ENCODE measurements at places on chromosomes 1 and 21. TPM values are rescaled to one million over a fixed set of nuclear protein-coding genes. Genes with fewer than 3 reads are reported as not detected.

GRCh38 chr1:205810448-205811157 is 2.4 kb downstream of the SLC41A1 start:
- DNase-seq, result no peak

Gene PGBD2
- 7.6 TPM for total RNA-seq

- no peak for DNase-seq
Measured at GRCh38 chr1:177753655-177754054, 216.2 kb downstream of the SEC16B start.

DNA sequence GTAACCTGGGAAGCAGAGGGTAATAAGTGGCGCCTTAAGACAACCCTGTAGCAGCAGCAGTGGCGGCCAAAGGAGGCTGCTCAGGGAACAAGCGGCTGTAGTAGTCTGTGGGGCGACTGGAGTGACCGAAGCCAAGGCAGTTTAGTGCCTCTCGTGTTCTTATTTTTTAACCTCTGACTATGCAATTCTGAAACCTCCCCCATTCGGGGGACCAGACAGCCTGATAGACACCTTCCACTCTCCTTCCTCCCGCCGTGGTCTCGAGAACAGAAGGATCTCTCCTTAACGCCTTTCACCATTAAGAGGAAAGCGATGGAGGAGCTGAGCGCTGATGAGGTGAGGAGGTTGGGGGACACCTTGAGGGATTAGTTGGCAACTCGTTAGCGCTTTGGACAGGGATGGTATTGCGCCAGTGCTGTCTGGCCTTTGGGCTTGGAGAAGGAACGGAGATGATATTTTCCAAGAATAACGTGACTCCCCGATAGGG is 644 bp downstream of the UBE4B start:
- no peak for DNase-seq

DNA sequence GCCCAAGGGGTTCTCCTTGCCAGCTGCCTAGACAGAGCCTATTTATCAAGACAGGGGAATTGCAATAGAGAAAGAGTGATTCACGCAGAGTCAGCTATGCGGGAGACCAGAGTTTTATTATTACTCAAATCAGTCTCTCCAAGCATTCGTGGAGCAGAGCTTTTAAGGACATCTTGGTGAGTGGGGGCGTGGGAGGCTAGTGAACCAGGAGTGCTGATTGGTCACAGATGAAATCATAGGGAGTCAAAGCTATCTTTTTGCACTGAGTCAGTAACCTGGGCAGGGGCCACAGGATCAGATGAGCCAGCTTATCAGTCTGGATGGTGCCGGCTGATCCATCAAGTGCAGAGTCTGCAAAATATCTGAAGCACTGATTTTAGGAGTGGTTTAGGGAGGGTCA is 64.8 kb upstream of the MRPS6 start:
- peak; percentile 86 for DNase-seq

GRCh38 chr1:155698382-155699038 is 9.6 kb downstream of the DAP3 start:
- peak; percentile 70 for DNase-seq

Gene NBPF10
- total RNA-seq, result 3.3 TPM

DNA sequence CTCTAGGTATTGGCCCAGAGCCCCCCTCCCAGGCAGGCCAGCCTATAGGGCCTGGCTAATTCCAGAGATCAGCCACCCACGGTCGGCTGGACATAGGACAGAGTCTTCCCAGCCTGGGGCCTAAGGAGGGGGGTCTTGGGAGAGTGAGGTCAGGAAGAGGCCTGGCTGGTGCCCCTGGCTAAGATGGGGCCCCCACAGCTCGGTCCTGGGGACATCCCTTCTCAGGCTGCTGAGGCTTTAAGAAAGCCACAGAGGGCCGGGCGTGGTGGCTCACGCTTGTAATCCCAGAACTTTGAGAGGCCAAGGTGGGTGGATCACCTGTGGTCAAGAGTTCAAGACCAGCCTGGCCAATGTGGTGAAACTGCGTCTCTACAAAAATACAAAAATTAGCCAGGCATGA is 2.5 kb downstream of the C1orf167 start:
- no peak for DNase-seq

Gene BARHL2
- not detected for total RNA-seq

DNA sequence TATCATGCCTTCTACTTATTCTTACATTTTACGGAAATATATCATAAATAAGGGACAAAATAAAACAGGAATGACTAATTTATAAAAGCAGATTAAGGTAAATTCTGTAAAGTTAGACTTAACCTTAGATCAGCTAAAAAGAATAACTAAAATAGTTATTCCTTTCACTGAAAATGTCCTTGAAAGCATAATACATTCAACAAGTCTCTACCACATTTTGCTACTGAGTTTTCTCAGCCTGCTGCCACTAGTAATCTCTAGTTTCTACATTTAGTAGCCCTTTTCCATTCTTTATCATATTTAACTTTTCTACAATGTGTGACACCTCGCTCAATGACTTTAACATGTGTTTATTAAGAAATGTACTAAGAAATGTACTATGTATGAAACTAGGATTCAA is 89.0 kb downstream of the DENND1B start:
- DNase-seq, result no peak

Gene LZIC
- total RNA-seq, result 36.5 TPM

Gene CFHR1
- 0.23 TPM for total RNA-seq

DNA sequence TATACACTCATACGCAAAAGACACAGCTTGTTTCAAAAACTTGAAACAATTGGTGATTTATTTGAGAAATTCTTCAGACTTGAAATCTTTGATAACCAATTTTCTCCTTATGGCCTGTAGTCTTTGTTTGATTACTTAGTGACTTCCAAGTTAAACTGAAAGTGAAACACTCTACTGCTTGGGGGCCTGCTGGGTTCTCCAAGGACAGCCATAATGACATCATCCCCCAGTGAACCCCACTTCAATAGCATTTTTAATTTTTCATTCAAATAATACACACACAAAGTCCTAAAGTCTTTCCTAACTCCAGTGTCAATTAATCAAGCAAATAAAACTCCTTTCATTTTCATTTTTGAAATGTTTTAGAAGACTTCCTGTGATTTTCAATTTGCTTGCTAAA is 59.2 kb downstream of the KRTAP19-8 start:
- DNase-seq, result no peak

Measured in astrocyte (in vitro differentiated cells and primary cell).